ENCODE measurements at places on chromosomes 6 and 20. TPM values are rescaled to one million over a fixed set of nuclear protein-coding genes. Genes with fewer than 3 reads are reported as not detected.

The PDE7B gene
- 0.68 TPM for total RNA-seq

The MICB gene
- total RNA-seq: 60.8 TPM

The TRIM38 gene
- total RNA-seq: 32.6 TPM

The E2F1 gene
- total RNA-seq: 61.7 TPM

The GTSF1L gene
- total RNA-seq: not detected

The NKX2-4 gene
- total RNA-seq: not detected

The ZNF334 gene
- 1.4 TPM for total RNA-seq

The DHX16 gene
- 35.6 TPM for total RNA-seq

The DBNDD2 gene
- 13.1 TPM for total RNA-seq

The BPIFB2 gene
- total RNA-seq: not detected

The MYLK4 gene
- 0.15 TPM for total RNA-seq

The ABCC10 gene
- total RNA-seq: 49.8 TPM

The ERVFRD-1 gene
- not detected for total RNA-seq

The BICRAL gene
- 27.9 TPM for total RNA-seq

The FBXO9 gene
- 74.1 TPM for total RNA-seq

The ULBP3 gene
- total RNA-seq: 2.2 TPM

The TMEM244 gene
- 0.43 TPM for total RNA-seq

The KIF25 gene
- total RNA-seq: not detected

The OOEP gene
- total RNA-seq: 0.33 TPM

The NRM gene
- total RNA-seq: 40.5 TPM

The HLA-DRB1 gene
- 155 TPM for total RNA-seq

The SEL1L2 gene
- not detected for total RNA-seq

The CST7 gene
- 178 TPM for total RNA-seq

Measured in activated CD4-positive, alpha-beta memory T cell treated with anti-CD3 and anti-CD28 coated beads, Interleukin-2, amount 10 ng/mL, durations not matched to agents 7 days and 5 days (primary cell).